Upper lobe of right lung (tissue), 1 donor: ENCODE measurements at places on chromosomes 13 and 19. TPM values are rescaled to one million over a fixed set of nuclear protein-coding genes. Genes with fewer than 3 reads are reported as not detected.

Gene CYP2A7
- 1.7 TPM for total RNA-seq

Gene KLK12
- total RNA-seq, result not detected

- no peak for DNase-seq
- peaks cover 80% of the 10 kb centered on the region for H3K4me1 ChIP-seq
- H3K27me3 ChIP-seq, result no peaks in the 10 kb centered on the region
Measured at GRCh38 chr13:97245011-97245410, 22.9 kb downstream of the MBNL2 start.

- peaks cover 27% of the 10 kb centered on the region for H3K4me1 ChIP-seq
- no peak for DNase-seq
Measured at GRCh38 chr19:1893791-1894190, 8.5 kb upstream of the ABHD17A start.

DNA sequence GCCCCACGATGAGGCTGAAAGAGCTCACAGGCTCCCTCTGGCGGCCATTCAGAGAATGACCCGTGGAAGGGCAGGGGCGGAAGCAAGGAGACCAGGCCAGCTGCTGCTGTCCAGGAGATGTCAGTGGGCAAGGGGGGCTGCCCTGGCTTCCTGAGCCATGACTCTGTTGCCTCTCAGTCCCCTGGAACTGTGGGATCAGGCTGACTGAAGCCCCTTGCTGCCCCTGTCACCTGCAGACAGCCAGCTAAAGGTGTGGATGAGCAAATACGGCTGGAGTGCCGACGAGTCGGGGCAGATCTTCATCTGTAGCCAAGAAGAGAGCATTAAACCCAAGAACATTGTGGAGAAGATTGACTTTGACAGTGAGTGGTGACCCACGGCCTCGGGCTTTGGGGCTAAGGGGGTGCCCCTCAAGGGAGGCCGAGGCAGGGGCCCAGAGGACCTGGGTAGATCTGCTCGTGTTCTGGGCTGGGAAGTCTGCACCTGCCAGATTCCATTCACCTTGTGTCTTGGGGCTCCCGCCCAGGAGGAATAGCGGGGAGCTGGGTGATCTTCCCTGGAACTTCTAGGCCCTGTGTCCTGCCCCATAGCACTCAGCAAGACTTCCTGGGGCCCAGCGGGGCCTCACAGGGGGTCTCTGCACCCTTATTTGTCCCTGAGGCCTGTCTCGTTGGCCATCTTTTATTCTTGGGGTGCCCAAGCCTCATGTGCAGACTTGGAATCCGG, 12.5 kb upstream of the ACTN4 start:
- H3K36me3 ChIP-seq, result peaks cover 36% of the 10 kb centered on the region
- DNase-seq, result peak; percentile 86
- no peak overlapping the region for H3K4me3 ChIP-seq
- peaks cover 4% of the 10 kb centered on the region for H3K4me1 ChIP-seq
- no peaks in the 10 kb centered on the region for H3K27me3 ChIP-seq
